GM23338 (cell line): ENCODE measurements at places on chromosomes 7 and 10. TPM values are rescaled to one million over a fixed set of nuclear protein-coding genes. Genes with fewer than 3 reads are reported as not detected.

- H3K36me3 ChIP-seq: peaks cover 7% of the 10 kb centered on the region
- peak; percentile 58 for DNase-seq
- H3K4me1 ChIP-seq: no peaks in the 10 kb centered on the region
- H3K4me3 ChIP-seq: no peak overlapping the region
- no peaks in the 10 kb centered on the region for H3K27me3 ChIP-seq
- no peak overlapping the region for H3K27ac ChIP-seq
These were observed 10.7 kb downstream of the SUV39H2 start for GRCh38 chr10:14889318-14889717.

DNA sequence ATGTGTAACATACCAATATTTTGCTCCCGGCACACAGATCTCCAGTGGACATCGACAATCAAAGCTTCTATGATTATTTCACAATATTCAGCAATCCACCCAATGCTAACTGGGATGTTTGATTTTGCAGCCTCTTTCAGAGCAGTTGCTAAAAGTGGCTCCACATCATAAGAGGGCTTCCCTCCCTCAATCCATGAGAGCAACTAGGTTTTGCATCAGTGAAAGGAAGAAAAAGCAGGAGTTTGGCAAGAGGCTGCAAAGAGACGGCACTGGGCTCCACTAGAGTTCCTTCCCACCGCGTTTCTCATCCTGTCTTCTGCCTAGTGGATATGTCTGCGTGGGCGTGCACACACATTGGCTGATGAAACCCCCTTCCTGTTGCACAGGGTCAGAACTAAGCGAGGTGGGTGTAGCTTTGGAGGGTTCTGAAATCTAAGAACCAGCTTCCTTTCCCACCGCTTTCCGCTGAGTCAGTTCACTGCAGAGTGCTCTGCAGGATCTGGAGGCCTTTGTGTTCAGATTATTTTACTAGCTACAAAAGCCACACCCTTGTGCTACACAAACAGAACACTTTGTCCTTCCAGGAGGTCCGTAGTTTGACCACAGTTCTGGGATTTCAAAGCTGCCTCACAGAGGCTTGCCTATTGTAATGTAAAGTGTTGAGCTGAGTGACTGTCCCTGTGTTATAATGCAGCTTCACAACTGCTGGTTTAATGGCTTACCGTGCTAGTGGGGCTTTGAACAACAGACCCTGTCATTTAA, 28.1 kb downstream of the ARL4A start:
- no peaks in the 10 kb centered on the region for H3K36me3 ChIP-seq
- peak overlapping the region; percentile 66; the same call in 1 of the 2 replicates for H3K27ac ChIP-seq
- peak; percentile 80 for DNase-seq

GRCh38 chr7:105173586-105173985, 159.6 kb downstream of the KMT2E start:
- H3K27me3 ChIP-seq: no peaks in the 10 kb centered on the region
- no peak overlapping the region for H3K4me3 ChIP-seq
- no peak overlapping the region for H3K27ac ChIP-seq
- no peak for DNase-seq
- H3K4me1 ChIP-seq: peaks cover 7% of the 10 kb centered on the region; the same call in 1 of the 2 replicates

The EFCAB10 gene
- total RNA-seq: 4.7 and 6.7 TPM in 2 replicates

DNA sequence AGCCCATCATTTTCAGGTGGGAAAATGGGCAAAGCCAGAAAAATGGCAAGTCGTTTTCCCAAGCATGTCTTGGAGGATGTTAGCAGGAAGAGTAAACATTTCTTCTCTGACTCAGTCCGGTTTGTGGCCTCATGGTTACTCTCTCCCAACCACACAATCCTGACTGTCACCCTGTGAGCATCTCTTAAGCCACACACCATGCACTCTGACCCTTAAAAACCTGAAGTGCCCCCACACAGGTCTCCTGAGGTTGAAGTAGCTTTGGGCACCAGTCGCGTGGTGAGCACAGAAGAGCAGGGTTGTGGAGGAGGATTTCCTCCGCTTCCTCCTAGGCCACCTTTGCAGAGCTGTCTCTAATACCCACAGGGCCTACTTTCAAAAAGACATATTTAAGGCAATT, 387.3 kb upstream of the NPVF start:
- H3K36me3 ChIP-seq: no peaks in the 10 kb centered on the region; the same call in 1 of the 2 replicates
- no peak for DNase-seq
- H3K4me1 ChIP-seq: no peaks in the 10 kb centered on the region
- H3K27ac ChIP-seq: no peak overlapping the region
- H3K4me3 ChIP-seq: no peak overlapping the region
- no peaks in the 10 kb centered on the region for H3K27me3 ChIP-seq

The PNLIPRP1 gene
- total RNA-seq: not detected in 2 replicates

The ZNF25 gene
- total RNA-seq: 0.76 and 2.7 TPM in 2 replicates
